ENCODE measurements at places on chromosomes 12 and 14.

DNA sequence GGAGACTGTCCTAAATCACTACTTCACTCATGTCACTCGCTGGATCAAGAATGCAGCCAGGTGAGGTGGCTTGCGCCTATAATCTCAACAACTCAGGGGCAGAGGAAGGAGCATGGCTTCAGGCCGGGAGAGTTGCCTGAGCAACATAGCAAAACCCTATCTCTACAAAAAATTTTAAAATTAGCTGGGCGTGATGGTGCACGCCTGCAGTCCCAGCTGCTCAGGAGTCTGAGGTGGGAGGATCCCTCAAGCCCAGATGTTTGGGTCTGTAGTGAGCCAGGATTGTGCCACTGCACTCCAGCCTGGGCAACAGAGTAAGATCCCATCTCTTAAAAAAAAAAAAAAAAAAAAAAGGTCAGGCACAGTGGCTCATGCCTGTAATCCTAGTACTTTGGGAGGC is 5.9 kb downstream of the SMAGP start:
- no peak for DNase-seq

DNA sequence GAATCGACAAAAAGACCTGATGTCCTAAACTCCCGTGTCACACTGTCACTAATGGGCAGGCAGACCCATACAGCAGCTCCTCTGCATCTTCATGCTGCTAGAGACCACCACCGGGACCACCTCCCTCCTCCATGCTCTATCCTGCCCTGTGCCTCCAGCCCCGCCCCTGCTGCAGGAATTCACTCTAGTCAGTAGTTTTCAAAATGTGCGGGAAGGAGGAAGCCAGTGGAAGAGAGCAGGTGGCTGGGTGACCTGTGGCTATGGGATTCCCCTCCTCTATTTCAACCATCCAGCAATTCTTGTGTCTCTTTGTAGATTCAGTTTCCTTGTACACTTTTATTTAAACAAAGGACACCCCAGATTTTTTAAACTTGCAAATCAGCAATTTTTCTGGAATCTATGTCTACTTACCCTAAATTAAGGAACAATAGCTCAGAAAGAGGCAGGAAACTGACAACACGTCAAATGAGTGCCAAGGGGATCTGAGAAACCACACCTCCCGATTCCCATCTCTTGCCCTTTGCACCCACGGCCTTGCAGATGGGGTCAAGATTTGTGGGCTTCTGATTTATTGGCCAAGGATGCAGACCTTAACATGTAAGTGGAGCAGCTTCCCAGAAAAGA is 20.4 kb upstream of the MAP1LC3B2 start:
- DNase-seq = no peak

DNA sequence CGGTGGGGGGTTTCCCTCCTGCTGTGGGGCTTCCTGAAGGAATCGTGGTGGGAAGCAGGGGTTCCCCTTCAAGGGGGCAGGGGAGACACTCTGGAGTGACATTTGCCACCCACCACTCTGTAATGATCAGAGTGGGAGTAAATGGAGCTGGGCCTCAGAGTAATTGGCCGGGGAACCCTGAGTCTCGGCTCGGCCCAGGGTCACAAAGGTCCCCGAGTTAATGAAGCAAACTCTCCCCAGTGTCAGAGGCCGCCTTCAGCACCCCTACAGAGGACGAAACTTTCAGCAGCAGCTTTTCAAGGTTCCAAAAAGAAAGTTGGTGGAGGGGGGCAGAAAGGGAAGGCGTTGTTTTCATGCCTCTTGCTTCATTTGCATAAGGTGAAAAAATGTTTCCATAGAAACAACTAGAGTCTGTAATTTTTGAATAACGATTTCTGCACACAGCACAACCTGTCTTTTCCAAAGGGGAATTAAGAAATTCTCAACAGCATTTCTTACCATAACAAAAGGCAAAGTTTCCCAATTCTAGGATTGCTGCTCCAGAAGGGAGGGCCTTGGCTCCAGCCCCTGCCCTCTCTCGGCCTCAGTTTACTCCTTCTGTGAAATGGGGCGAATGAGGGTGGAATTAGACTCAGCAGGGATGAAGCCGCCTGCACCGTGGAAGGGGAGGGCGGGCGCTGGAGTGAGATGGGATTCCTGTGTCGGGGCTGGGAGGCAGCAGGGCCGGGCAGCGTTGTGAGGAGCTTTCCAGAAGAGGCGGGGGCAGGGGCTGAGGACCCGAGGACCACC is 67.0 kb upstream of the BEGAIN start:
- DNase-seq = no peak

DNA sequence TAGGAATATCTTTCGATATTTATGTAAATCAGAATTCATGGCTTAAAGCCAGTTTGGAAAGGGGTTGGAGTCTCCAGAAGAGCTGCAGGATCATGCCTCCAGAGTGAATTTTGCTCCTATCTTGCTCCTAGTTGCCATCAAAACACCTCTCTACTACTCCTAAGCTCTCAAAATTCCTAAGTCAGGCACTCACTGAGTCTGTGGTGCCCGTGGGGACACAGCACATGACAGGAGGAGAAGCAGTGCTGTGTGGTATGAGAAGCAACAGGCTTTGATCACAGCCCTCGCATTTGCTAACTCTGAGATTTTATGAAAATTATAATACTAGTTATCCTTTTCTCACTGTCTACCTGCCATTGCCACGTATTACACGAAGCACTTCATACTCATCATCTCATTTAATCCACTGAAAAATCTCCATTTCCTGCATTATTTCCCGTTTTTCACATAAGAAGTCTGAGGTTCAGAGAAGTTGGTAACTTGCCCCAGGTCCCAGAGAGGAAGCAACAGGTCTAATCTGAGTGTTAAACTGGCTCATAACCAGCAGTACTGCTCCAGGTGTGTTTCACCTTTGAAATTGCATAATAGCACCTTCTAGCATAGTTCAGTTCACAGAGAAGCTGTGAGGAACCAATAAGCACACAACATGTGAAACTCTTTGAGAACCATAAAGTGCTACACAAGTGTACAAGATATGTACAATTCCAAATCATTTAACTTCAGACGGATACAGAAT is 33.1 kb upstream of the SLC35F4 start:
- no peak for DNase-seq

- DNase-seq = no peak
Observed at GRCh38 chr14:41875116-41875515, 268.4 kb downstream of the LRFN5 start.

DNA sequence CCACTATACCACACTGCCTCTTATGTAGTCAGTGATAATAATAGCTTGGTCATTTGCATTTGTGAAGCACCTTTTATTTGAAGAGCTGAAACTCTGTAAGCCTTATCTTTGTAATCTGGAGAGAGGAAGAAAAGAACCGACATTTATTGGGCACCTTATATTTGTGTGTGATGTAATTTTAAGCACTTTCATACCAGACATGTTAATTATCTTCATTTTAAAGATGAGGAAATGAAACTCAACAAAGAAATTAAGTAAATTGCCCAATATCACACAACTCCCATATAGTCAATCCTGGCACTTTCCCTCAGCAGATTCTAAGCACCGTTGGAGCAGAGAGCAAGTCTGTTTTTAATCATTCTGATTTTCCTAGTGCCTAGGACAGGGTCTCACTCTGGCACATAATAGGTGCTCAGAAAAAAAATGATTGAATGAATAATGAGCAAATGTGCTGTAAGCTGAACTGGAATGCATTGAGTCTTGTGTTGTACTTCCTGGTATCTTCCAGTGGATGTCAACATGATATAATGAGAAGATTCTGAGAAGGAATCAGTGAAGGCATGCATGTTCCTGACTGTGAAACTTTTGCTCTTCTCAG is 418.9 kb downstream of the ZFP36L1 start:
- no peak for DNase-seq

- DNase-seq = no peak
Observed at GRCh38 chr14:22465201-22465840, 123.7 kb downstream of the DAD1 start.

DNA sequence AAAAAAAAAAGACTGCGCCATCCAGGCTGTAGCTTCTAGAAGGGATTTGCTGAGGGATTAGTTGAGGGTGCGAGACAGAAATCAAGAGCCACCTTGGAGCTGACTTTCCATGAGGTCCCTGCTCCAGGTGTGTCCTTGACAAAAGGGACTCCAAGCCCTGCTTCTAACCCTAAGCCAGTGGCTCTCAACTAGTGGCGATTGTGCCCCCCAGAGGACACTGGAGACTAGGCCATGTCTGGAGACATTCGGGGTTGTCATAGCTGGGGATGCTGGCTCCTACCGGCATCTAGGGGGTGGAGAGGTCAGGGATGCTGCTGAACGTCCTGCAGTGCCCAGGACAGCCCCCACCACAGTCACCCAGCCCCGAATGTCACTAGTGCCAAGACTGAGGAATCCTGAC is 40.6 kb downstream of the SPRING1 start:
- DNase-seq = peak; percentile 64

DNA sequence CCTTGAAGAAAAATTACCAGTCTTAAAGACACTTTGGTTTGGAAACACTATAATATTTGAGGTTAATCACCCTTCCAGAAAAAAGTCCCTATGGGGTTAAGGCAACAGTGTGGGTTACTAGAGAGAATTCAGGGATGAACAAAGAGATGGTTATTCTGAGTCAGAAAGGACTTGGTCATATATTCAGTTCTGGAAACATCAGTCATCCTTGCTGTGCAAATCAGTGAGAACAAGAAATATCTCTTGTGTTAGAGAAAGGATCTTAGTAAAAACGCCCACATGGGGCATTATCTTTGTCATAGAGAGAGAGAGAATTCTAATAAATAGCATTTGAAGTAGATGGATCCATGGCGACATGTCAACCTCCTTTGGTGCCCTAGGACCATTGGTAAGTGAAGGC is 59.4 kb upstream of the E2F7 start:
- no peak for DNase-seq

- DNase-seq = no peak
Observed at GRCh38 chr12:41920355-41920754, 224.3 kb downstream of the GXYLT1 start.

GRCh38 chr14:39181026-39181692 is 6.1 kb downstream of the PNN start:
- DNase-seq = no peak

- DNase-seq = peak; percentile 79
Observed at GRCh38 chr12:57011438-57012424, 4.6 kb downstream of the TAC3 start.

DNA sequence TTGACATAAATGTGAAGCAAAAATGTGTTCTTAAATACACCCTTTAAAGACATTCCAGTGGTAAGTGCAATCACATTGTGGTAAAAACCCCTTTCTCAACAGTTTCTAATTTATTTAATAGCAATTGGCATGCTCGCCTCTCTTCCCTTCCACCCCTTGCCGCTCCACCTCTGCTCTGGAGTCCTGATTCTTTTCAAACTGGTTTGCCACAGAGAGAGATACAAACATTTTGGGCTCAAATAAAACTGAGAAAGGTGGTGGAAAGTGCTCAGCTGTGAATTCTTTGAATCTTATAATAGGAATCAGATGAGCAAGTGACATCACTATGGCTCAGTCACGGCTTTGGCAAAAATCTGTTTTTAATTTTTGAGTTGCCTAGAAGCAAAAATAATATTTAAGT is 993.9 kb downstream of the GALC start:
- no peak for DNase-seq

GRCh38 chr14:24605435-24606190 is 3.9 kb downstream of the GZMH start:
- DNase-seq = peak; percentile 93

- DNase-seq = no peak
Observed at GRCh38 chr12:104784592-104784991, 173.5 kb downstream of the SLC41A2 start.

DNA sequence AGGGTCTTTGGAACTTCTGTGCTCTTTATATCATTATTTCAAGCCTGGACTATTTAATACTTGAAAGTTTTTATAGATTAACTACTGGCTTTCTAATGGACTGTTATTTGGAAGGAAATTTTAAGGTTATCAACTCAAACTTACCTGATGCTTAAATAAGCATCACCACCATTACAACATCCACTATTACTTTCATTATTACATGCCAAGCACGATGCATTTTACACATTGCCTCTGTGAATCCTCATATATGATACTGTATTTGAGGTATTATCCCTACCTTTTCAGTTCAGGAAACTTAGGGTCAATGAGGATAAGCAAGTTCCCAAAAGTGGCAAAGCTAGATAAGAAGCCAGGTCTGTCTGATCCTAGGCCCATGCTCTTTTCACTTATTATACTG is 12.4 kb downstream of the ZBTB1 start:
- DNase-seq = no peak

DNA sequence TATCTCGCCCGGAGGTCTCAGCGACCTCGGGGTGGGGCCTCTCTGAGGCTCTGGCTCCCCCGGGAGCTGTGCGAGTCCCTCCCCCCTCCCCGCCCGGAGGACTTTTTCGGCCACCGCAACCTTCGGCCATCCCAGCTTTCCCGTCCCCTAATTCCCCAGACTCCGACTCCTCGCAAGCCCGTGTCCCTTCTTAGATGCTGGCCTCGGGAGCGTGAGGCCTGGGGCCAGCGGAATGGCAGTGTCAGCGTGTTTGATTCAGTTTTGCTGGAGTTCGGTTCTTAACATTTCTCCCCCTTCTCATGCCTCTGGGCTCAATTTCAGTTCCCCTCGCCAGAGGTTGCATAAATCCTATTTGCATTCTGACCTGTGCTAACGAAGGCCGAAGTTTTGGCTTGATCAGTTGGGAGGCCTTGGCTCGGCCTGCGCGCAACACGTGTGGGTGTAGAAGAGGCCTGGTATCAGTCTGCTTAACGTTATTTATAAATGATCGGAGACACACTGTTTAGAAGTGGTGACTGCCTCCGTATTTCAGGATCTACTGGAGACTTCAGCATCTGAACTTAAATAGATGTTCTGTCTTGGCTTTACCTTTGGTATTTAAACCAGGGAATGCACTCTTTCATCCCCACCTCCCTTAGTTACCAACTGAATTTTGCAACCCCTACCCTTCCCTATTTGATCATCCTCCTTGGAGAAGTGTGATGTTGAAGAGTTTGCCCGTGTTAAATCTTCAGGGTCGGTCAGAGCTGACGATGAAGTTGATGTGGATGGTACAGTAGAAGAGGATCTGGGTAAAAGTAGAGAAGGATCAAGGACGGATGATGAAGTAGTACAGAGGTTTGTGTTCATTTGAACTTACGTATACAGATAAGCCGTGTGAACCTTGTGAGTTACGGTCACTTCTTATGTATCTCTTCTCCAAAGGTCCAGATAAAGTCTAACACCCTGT is 851 bp downstream of the HSP90B1 start:
- peak; percentile 73 for DNase-seq

GRCh38 chr14:67971627-67972625 is 152.3 kb downstream of the RAD51B start:
- no peak for DNase-seq

DNA sequence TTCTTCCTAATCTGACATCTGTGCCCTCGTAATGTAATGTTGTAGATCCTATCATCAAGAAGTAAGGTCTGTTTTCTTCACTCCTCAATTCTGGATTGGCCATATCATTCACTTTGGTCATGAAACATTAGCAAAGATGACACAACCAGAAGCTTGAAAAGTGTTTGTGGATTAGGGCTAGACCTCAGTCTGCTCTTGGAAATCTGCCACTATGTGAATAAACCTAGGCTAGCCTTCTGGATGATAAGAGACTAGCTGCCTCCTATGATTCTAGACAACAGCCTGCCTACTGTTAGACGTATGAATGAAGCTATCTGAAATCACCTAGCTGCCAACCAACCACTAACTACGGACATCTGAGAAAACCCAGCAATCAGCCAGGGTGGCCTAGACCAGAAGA is 38.7 kb upstream of the LYZ start:
- DNase-seq = no peak

GRCh38 chr12:8950702-8951478 is 1.4 kb upstream of the M6PR start:
- peak; percentile 71 for DNase-seq

- peak; percentile 81 for DNase-seq
Observed at GRCh38 chr12:4215229-4216186, 58.1 kb upstream of the CCND2 start.

All from activated CD4-positive, alpha-beta T cell treated with anti-CD3 and anti-CD28 coated beads, Interleukin-2, amount 10 ng/mL, durations not matched to agents 24 days and 14 days (primary cell).